Left ventricle myocardium superior (tissue), 1 donor: ENCODE measurements at places on chromosomes 2 and 18. TPM values are rescaled to one million over a fixed set of nuclear protein-coding genes. Genes with fewer than 3 reads are reported as not detected.

SERPINB4 gene
- not detected for total RNA-seq

DNA sequence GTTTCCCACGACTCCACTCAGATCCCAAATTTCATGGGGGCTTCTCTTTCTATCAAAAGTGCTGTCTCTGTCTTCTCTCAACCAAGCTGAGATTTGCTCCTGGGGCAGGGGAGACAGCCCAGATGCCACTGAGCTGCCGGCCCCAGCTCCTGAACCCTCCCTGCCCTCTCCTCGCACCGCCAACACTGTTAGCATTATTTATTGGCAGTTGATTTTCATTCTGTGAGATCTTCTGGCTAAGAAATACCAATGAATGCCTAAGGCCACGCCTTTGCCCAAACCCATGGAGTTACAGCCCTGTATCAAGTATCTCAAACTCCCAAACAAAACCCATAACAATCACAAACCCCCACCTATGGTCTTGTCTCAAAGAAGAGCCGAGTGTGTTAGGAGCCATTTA, 153.0 kb upstream of the TWIST2 start:
- DNase-seq, result no peak

- DNase-seq, result no peak
Observed at GRCh38 chr18:5300476-5301010, 5.0 kb upstream of the ZBTB14 start.

- DNase-seq, result no peak
Observed at GRCh38 chr2:196957442-196957841, 30.9 kb upstream of the PGAP1 start.

- DNase-seq, result no peak
Observed at GRCh38 chr18:78892177-78892576, 87.4 kb upstream of the SALL3 start.

DNA sequence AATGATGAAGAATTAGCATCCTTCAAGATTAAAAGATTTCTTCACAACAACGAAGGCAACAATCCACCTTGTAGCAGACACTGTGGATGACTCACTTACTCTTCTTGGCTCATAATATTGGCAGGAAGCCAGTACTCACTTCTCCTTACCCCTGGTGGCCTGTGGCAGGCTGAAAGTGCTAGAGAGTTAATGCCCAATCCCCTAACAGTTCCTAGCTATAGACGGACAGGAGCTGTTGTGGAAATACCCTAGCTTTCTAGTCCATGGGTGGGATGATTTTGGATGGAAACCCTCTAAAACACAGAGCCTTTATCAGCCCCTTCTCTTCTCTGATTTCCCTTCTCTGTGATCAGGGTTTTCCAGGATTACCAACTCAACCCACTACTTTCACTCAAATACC, 128.6 kb upstream of the NYAP2 start:
- DNase-seq, result no peak

DPP4 gene
- total RNA-seq, result 6.7 TPM

DNA sequence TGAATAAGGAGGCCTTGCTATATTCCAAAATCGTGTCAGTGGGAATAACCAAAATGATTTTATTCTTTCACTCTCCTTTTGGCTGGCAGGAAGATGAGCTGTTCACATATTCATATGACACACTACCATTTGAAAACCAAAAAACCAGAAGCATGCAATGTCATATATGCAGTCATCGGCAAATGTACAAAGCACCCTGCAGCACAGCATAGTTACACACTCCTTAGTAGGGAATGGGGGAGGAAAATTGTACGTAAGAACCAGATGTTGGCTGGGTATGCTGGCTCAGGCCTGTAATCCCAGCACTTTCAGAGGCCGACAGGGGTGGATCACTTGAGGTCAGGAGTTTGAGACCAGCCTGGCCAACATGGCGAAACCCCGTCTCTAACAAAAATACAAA, 176.6 kb downstream of the GFPT1 start:
- DNase-seq, result no peak

DNA sequence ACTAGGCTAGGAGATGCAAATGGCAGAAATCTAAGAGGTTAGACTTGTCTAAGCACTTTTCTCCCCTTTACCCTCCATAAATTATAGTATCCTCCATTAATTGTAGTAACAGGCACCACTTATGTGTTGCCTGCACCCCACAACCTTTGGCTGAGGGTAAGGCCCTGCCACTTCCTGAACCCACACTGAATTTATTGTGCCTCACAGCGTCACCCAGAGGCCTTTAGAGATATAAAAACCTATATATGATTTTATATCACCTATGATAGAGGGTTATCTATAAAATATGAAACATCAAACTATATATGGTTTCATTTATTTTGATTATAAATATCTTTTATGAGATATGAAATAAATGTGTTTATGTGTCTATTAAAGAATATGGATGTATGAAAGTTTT, 2.6 kb downstream of the UGT1A9 start:
- DNase-seq, result no peak

RAB31 gene
- 7.6 TPM for total RNA-seq

POTEF gene
- not detected for total RNA-seq

- DNase-seq, result peak; percentile 72
Observed at GRCh38 chr2:109290887-109291643, 162.1 kb downstream of the SH3RF3 start.

GRCh38 chr2:127422559-127423477, 4.6 kb downstream of the PROC start:
- no peak for DNase-seq

GPR35 gene
- total RNA-seq, result 2.1 TPM

G6PC2 gene
- total RNA-seq, result not detected

DNA sequence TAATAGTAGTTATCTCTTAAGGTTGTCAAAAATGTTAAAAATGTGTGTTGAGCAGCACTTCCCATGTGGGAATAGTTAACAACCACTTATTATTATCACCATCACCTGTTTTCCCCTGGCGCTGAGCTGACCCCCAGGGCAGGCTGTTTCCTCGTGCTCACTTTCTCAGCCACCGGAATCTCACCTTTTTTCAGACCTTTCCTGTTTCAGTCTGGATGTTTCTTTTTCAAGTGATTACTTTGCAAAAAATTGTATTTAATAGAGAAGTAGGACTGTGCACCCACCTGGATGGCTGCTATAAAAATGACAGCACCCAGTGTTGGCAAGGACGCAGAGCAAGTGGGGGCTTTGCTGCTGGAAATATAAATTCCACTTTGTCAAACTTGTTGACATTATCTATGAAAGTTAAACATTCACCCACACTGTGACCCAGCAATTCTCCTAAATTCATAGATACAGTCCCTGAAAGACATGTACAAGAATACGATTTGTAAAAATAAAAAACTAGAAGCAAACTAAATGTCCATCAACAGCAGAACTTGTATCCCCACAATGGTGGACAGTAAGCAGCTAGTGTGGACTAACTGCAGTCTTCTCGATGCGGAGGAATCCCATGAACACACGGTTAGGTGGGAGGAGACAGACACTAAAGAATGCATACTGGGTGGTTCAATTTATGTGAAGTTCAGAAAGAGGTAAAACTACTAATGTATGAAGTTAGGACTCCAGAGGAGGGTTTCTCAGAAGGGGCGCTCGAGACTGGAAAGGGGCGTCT, 66.5 kb downstream of the SOWAHC start:
- no peak for DNase-seq

CRYBA2 gene
- total RNA-seq, result not detected

TMEM198 gene
- 1.7 TPM for total RNA-seq

MEP1B gene
- total RNA-seq, result not detected

CAB39 gene
- total RNA-seq, result 86.2 TPM

GRCh38 chr2:191933307-191934105, 86.6 kb upstream of the CAVIN2 start:
- no peak for DNase-seq

RNF25 gene
- total RNA-seq, result 12.4 TPM

- DNase-seq, result no peak
Observed at GRCh38 chr18:37565101-37565976, at the start of gene CELF4. Gene CELF4, minus strand, starts transcription at chr18:37565798.

DNA sequence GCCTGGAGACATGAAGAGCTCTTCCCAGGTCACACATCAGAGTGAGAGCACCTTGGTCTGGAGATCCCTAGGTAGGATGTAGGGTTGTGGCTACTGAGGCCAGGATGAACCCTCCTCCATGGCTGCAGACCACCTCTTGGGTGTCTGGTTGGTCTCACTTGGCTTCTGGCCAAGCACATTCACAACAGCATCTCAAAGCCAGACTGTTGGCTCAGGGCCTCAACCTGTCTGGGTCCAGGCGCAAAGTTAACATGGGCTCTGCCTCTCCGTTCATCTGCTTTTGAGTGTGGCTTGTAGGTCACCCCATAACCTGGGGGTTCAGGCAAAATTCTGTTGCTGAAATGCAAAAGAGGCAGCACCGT, 40.1 kb downstream of the RHOB start:
- DNase-seq, result no peak

PLEKHB2 gene
- total RNA-seq, result 34.1 TPM

GPR45 gene
- total RNA-seq, result not detected
